ENCODE measurements at places on chromosomes 1 and 21. TPM values are rescaled to one million over a fixed set of nuclear protein-coding genes. Genes with fewer than 3 reads are reported as not detected.

GRCh38 chr1:78619803-78620579 lies at the start of gene IFI44L:
TSS of gene IFI44L (plus strand) at chr1:78620448. CDS start at chr1:78627916, 7,468 bp downstream.
- DNase-seq, result no peak

DNA sequence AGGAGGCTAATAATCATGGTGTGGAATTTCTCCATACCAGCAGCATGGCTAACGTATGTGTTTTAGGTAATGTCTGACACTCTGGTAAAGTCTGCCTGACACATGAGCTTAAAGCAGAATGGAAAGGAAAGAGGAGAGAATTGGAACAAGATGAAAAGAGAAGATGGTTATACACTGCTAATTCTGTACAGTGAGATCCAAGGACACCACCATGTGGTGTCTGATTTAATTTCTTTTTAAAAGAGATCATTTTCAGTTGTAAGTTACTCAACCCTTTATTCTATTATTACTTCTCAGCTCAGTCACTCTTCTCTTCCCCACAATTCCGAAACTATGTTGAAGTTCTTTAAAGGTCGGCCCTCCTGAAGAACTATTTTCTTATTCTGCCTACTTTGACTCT lies 15.6 kb downstream of the PRKAB2 start:
- no peak for DNase-seq

DNA sequence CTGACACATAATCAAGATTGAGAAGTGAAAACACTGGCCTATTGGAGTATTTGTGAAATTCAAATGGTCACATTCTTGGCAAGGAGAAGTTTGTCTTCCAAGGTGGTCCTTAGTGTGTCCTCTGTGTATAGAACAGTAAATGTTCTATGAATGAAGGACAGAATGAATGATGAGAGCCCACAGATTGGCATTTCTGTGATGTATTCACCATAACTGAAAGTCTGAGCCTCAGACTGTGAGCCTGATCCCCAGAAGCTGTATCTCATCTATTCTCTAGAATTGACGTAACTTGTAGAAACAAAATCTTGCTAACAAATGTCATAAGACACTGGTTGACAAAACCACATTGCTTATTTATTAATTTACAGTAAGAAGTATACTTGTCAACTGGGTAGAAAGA lies 111.5 kb upstream of the ETV3 start:
- DNase-seq, result no peak

DNA sequence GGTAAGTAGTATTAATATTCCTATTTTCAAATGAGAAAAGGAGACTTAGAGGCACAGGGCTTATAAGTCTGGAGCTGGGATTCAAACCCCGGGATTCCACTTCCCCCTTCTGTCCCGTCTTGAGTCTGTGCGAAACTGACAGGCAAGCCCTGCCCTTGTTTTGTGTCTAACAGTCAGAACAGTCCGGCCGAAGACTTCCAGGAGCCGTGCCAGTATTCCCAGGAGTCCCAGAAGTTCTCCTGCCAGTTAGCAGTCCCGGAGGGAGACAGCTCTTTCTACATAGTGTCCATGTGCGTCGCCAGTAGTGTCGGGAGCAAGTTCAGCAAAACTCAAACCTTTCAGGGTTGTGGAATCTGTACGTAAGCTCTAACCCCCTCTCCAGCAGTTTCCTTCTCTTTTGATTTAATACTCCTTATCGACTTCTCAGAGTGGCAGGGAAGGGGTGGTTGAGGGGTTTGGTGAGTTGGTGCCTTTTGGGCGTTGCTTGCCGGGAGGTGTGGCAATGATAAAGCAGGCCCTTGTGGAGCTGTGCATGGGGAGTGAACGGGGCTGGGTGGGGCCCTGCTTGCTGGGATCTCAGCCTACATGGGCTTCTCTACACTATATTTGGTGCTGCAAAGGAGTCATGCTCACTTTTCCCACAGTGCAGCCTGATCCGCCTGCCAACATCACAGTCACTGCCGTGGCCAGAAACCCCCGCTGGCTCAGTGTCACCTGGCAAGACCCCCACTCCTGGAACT lies 29.4 kb downstream of the IL6R start:
- DNase-seq, result no peak

DNA sequence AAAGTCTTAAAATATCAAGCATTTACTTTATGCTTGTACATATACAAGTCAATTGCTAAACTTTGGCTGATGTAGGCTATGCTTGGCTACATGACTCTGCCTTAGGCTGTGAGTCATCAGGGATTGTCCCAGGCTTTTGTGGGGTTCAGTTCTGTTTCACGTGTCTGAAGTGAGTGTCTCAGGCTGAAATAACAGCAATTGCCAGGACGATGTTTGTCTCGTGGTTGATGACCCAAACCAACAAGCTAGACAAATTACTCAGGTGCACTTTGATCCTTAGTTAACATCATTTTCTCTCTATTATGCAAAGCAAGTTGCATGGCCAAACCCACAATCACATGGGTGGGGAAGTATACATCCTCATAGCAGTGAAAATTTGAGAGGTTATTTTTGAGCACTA lies 410.1 kb downstream of the BRINP3 start:
- no peak for DNase-seq

- no peak for DNase-seq
Measured at GRCh38 chr1:183239793-183240525, 53.9 kb downstream of the LAMC2 start.

The ZNF593OS gene
- not detected for total RNA-seq

Data from omental fat pad (tissue), 4 donors.